Stimulated activated CD8-positive, alpha-beta memory T cell treated with anti-CD3 and anti-CD28 coated beads, Interleukin-4, amount 100 ng/mL, for 1 hour (primary cell): ENCODE measurements at places on chromosomes 2 and 18.

- no peak for DNase-seq
These were observed 32.4 kb downstream of the GULP1 start for GRCh38 chr2:188324067-188324466.

- DNase-seq = no peak
These were observed 412.3 kb upstream of the ETAA1 start for GRCh38 chr2:66984864-66985263.

DNA sequence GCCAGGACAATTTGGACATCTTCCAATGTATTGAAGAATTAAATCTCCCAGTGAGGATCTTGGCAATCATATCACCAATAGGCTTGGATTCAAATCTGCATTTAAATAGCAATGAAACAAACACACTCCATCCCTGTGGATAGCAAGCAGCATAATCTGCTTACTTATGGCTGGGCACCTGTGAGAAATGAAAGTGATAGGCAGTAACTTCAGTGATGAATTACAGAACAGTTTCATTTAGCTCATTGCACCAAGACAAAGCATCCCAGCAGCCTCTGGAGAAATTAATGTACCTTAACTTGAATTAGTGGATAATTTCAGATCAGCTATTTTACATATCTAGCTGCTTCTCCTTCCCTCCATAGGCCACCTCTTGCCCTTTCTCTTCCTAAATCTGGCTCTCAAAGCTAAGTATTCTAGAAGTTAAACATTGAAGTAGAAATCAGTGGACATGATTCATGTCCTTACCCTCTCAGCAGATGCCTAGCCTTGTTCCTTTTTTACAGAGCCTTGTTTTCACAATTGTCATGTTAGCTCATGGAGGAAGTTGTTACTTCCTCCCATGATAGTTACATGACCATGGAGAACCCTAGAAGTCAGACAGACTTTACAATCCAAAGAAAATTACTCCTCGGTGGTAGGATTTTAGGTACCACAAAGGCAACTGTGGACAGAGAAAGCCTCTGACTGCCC lies 88.5 kb upstream of the TACR1 start:
- DNase-seq = no peak

DNA sequence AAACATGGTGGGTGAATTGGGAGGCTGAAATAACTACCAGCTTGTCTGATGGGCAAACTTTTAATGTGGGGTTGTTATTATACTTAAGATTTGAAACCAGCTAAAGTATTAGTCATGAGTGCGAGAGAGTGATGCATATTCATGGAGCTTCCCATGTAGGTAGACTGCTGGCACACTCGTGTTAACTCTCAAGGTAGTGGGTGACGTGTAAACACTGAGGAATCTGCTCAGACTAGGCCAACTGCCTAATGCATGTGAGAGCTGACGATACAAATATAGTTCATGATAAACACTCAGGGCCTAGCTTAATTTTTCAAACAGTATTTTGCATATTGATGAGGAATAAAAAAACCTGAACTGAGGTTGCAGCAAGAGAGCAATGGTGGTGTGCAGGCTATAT lies 1165.7 kb upstream of the PIK3C3 start:
- DNase-seq = no peak

- no peak for DNase-seq
These were observed 72.0 kb upstream of the FN1 start for GRCh38 chr2:215507836-215508235.

DNA sequence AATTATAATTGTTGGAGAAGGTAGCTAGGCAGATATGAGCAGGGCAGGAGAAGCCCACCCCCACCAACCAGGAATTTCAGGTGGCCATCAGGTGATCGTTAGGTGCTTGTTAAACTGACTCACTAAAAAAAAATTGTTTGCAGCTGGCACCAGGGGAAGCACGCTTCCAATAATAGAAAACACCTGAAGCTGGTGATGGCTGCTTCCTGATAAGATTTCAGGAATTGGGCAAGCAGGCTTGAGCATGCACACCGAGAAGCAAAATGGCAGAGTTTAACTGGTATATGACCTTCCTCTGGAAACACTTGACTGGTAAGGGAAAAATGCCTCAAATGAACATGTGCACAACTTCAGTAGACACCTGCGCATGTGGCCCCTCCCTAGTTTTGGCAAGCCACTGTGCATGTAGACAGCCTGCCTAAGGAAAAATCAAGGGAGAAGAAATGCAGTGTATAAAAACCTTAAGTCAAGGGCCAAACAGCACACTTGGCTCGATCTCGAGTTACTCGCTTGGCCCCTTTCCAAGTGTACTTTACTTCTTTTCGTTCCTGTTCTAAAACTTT lies 292.8 kb downstream of the CCDC85A start:
- DNase-seq = no peak

- no peak for DNase-seq
These were observed 89.5 kb downstream of the GORASP2 start for GRCh38 chr2:171018522-171018921.

DNA sequence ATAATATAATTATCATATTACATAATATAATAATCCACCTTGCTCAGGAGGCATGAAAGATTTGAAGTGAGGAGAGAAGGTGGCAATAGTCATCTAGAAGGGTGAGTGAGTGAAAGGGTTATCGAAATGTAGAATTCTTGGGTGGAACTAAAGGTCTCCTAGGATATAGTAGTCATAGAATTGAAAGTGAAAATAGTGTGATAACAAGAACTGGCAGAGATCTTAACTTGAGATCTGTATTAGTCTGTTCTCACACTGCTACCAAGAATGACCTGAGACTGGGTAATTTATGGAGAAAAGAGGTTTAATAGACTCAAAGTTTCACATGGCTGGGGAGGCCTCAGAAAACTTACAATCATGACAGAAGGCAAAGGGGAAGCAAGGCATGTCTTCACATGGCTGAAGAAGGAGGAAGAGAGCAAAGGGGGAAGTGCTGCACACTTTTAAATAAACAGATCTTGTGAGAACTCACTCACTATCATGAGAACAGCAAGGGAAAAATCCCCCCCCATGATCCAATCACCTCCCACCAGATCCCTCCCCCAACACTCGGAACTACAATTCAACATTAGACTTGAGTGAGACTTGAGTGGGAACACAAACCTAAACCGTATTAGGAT lies 351.5 kb downstream of the NR4A2 start:
- DNase-seq = no peak

DNA sequence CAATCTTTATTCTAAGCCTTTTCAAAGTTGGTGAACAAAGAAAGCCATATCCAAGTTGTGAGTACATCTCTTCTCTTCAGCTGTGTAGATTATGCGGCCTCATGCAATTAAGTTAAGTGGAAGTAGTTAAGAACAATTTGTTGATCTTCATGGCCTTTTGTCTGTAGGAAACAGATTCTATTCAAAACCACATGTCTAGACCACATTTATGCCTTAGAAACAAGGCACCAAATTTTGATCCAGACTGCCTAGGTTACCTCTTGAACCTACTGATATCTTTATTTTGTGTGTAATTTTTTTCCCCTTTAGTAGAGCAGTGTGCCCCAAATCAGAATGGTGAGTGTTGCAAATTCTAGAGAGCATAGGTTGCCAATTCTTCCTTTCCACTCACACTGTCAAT lies 101.6 kb upstream of the CERS6 start:
- DNase-seq = no peak

DNA sequence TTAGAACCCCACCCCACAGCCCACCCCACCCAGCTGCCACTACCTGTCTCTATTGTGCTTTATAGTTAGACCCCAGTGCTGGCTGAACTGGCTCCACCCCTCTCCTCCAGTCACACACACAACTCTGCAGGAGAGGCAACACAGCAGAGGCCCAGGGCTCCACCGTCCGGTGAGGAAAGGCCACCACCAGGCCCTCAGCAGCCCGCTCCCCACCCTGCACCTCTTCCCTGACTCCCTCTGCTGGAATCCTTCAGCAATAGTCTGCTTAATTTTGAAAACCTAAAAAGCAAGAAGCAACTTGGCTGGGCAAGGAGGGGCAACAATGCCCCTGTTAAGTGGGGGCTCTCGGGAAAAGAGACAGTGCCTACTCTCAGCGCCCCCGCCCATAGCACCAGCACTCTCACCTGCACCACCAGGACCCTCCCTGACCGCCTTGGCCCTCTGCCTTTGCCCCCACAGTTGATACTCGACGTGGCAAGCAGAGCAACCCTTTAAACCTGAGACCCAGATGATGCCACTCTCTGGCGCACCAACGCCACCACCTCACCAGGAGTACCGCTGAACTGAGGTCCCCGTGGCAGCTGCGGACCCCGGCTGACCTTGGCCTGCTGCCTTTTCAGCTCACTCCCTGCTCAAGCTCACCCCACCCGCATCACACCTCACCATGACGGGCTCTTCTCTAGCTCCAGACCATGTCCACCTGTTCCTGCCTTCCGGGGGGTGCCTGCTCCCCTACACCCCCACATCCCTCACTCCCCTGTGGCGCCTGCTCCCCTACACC lies 45.7 kb downstream of the NDUFA10 start:
- DNase-seq = no peak

DNA sequence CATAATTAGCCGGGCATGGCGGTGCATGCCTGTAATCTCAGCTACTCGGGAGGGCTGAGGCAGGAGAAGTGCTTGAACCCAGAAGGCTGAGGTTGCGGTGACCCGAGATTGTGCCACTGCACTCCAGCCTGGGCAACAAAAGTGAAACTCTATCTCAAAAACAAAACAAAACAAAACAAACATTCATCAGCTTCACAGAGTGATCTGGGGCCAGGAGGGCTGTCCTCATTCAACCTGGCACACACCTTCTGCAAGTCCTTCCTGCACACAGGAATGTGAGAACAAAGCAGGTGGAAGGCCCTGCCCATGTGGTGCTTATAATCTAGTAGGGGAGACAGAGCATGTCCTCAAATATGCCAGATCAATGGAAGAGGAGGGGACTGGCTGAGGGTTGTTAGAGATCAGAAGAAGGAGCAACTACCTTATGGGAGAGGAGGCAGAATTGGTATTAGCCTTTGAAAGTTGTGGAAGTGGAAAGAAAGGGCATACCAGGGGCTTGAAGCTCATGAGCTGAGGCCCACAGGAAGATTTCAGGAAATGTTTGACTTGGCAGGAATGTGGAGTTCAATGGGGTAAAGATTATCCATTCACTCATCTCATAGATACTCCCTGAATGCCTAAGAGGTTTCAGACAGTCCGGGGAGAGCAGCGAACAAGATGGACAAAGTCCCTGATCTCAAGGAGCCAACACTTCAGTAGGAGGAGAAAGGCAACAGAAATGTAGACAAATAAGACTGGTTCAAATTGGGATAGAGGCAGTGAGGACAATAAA lies 155.3 kb upstream of the SIX3 start:
- DNase-seq = no peak

- no peak for DNase-seq
These were observed 41.1 kb upstream of the RALBP1 start for GRCh38 chr18:9434122-9434701.

- DNase-seq = no peak
These were observed 44.7 kb downstream of the DHRS9 start for GRCh38 chr2:169114056-169114455.

- no peak for DNase-seq
These were observed 373.3 kb downstream of the IRS1 start for GRCh38 chr2:226426292-226426736.

DNA sequence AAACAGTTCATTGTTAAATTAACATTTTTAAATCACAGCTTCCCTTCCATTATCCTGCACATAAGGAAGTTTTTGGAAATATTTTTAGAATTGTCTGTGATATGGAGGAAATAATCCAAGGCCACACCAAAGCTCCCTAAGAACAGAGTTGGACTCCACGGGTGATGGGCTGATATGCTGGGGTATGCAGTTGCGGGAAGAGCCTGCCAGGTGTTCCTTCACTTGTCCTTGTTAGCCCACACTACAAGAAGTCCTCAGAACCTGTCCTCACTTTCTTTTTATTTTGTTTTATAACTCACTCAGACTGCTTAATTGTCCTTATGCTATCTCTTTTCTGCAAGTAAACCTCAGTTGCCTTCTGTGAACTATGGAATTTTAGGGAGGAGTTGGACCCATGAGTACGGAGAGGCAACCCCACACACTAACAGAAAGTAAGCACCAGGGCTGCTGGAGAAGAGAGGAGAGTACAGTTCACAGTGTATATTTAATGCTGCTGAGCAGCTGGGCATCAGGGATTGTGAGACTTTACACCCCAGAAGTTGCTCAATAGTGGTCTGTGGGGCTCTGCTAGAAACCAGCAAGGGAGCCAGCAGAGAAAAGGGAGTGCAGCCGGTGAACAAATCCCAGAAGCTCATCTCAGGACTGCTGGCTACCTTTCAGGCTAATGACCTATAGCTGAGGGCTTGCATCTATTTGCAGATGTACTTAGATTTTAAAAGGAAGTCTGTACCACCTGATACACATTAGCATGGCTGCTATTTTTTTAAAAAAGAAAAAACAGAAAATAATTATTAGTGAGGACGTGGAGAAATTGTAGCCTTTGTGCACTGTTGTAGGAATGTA lies 280.1 kb upstream of the STON1 start:
- no peak for DNase-seq

GRCh38 chr2:51490576-51491234 lies 458.8 kb upstream of the NRXN1 start:
- no peak for DNase-seq

- DNase-seq = no peak
These were observed 88.3 kb downstream of the AGAP1 start for GRCh38 chr2:235582081-235582686.

DNA sequence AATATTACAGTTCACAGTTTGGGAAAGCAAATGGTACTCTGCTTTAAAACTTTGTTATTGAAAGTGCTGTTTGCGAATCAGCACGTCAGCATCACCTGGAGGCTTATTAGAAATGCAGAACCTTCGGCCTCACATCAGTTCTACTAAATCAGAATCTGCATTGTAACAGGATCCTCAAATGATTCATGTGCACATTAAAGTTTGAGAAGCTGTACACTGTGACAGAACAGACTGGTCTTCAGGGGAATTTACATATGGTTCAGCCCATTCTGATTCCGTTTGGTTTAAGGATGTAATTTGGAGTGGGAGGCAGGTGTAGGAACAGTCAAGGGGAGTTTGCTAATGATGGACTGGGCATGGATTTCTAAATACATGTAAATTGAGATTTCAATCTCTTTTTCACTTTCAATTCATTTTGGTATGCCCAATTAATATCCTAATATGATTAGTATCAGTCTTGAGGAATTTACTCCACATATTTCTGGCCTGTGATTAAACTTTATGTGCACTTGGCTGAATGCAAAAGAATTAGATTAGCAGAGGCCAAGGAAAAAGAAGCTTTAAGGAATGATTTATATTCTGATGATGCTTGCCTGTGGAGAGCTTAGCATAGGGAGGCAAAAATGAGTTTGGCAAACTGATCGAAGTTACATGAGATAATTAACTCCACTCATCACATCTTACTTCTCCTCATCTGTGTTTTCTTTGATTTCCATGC lies 248.8 kb downstream of the XIRP2 start:
- DNase-seq = no peak

DNA sequence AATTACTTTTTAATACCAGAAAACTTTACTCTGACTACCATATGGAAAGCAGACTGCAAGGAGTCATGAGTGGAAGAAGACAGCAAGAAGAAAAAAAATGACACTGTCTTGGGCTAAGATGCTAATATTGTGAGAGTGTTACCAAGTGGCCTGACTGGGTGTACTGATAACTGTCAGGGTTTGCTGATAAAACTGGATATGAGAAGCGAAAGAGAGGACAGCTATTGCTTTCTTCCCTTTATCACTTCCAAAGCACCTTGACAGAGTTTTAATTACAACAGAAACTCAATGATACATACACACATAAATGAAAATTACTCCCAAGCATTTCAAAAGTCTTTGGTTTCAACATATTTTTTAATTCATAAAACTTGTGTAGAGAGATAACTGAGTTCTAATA lies 368.5 kb downstream of the ZEB2 start:
- DNase-seq = no peak
